ENCODE measurements at places on chromosomes 2 and 18.

DNA sequence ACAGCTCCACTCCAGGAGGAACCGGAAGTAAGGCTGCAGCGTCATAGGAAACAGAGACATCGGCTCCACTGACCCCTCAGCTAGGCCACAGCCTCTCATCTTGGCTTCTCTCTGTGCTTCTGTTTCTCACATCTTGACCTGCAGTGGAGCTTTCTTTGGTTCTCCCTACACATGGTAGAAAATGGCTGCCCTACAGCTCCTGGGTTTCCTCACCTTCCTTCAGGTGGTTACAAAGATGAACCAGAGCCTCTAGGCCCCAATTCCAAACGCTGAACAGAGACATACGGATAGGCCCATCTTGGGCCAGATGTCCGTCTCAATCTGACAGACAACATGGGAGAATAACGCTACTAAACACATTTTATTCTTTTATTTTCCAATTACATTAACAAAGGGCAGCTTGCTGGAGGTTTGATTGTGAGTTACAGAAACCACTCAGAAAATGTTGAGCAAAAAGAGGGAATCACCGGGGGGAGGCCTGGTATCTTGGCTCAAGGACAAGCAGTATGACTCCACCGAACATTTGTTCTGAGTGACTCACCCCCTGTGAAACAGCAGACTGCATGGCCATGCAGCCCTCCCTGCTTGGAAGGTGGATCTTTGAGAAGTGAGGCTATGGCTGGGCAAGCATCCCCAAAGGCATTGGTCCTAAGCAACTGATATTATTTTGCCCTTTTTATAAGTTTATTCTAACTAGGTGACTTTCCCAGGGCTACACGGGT is 303.5 kb downstream of the CDCA7 start:
- DNase-seq: no peak

GRCh38 chr2:88818381-88818780 is 126.9 kb downstream of the RPIA start:
- DNase-seq: no peak

DNA sequence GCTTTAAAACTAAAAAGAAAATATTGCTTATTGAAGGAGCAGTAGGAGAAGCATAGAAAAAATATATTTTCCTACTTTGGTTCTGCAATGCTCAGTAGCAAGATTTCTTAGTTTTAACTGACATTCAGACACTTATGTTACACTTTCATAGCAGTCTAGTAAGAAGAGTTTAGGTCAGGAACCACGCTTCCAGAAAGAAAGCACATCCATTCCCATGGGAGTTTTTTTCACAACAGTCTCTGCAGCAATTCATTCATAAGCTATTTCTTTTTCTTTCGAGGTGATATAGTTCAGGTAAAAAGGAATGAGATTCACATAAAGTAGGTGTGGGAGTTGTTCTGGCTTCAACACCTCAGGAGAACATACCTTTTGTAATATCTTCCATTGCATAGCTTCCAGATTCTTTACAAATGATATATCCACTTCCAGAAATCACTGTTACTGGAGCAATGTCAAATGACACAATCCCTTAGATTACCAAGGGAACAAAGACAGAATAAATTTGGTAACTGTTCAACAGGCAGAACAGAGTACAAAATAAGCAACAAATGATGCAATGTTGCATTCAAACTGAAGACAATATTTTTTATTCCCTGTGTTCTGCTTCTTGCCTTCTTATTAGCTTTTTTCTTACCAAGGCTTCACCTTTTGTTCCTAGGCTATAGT is 95.2 kb upstream of the GULP1 start:
- DNase-seq: no peak

DNA sequence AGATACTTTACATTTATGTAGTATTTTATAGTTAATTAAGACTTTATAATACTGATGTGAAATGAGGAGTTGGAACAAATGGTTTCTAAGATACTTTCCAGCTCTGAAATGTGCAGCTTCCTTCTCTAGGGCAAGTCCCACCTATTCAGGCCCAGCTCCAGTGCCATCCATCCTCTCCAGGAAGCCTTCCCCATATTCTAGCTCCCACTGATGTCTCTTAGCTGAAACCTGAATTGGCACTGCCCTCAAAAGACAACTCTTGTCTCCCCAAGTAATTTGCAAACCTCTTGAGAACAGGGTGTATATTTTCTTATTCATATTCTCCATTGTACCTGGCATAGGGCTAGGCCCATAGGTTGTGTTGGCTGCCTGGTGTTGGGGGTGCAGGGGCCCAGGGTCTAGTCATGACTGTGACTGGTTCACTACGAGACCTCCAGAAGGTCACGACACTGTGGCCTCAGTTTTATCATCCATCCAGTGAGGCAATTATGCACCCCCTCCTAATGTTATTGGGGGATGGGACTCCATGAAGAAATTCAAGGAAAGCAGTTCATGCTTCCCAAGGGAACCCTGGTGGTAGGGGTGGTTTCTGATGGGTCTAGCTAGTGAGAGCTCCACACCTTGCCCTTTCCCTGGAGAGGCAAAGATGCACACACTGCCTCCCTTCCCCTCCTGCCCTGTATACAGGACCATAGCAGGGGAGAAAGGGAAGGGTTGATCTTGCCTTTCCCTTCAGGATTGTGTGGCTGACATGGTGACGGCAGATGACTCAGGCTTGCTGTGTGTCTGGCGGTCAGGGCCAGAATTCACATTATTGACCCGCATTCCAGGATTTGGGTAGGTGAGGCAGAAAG is 2.8 kb downstream of the WDR54 start:
- DNase-seq: no peak

DNA sequence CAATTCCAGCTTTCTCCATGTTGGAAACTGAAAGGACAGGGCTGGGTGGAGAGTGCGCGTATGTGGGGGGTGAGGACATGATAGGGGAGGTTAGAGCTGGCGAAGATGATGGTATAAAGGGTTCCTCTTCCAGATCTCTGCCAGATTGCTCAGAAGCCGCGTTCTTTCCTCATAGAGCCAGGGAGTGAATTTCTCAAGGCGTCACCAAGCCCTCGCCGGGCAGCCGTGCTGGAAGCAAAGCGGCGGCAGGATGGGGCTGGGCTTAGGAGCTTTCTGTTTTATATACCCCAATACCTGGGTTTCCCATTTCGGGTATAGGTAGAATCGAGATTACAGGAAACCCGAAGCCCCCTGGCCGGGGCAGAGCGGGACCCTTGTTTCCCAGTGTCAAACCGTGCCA is 43.8 kb downstream of the DDX18 start:
- DNase-seq: no peak

DNA sequence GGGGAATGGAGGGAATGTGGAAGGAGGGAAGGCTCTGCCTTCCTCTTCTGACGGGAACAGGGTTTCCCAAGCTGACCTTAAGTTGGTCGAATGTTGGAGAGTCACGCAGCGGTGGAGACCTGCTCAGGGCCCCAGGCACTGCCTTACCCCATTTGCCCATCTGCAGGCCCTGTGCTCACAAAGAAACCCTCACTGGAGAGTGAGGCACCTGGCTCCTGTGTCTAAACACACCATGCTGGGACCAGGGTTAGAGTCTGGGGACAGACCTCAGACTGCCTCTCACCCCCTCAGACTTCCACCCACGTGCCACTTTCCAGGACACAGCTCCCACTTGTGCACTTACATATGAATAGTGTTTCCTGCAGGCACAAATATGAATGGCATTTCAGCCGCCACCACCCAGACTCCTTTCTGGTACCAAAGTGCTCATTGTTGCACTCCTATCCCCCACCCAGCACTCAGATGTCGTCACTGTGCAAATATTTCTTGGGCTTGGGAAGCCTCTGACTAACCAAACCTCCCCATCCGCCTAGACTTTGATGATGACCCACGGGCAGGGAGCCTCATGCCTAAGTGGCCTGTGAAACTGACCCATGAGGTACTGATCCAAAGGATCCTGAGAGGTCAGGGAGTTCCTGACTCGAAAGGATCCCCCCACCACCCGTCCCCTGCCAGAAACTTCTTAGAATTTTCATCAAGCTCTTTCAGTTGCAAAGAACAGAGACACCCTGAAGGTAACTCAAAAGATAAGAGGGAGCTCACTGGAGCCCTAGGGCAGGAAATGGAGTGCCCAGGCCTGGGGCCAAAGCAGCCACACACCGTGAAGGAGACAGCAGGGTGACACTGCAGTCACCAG is 78.3 kb downstream of the STPG4 start:
- DNase-seq: no peak

DNA sequence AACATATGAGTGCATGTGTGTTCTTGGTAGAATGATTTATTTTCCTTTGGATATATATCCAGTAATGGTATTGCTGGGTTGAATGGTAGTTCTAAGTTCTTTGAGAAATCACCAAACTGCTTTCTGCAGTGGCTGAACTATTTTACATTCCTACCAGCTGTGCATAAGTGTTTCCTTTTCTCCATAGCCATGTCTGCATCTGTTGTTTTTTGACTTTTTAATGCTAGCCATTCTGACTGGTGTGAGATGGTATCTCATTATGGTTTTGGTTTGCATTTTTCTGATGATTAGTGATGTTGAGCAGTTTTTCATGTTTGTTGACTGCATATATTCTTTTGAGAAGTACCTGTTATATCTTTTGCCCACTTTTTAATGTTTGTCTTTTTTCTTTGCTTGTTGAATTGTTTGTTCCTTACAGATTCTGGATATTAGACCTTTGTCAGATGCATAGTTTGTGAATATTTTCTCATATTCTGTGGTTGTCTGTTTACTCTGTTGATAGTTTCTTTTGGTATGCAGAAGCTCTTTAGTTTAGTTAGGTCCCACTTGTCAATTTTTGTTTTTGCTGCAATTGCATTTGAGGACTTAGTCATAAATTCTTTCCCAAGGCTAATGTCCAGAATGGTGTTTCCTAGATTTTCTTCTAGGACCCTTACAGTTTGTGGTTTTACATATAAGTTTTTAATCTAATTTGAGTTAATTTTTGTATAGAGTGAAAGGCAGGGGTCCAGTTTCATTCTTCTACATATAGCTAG is 17.6 kb upstream of the KCNE4 start:
- no peak for DNase-seq

DNA sequence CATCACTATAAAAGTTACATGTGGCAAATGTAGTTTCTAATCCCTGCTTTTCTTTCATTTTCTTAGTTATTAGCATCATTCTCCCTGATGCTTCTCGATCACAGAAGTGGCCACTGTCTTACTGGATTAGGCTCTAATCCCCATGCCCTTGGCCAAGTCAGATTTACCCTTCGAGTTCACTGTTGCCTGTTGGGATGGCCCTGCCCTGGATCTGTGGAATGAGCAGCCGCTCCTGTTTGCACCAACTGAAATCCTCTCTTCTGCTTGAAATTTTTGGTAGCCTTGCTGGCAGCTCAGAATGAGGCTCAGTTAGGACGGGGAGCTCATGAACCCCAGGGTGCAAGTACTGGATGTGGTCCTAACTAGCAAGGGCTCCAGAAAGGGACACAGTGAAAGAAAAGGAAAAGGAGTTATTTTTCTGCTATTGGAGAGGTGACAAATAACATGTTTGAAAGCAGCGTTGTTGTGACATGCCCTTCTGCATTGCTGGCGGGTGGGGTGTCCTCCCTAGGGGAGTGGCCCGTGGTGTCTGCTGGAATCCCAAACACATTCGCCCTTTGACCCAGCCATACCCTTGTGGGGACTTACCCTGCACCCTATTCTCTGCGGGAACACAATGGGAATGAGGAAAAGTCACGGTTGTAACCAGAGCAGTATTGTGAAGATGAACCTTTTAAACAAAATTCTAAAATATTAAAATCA is 34.5 kb downstream of the RBFA start:
- DNase-seq: no peak

DNA sequence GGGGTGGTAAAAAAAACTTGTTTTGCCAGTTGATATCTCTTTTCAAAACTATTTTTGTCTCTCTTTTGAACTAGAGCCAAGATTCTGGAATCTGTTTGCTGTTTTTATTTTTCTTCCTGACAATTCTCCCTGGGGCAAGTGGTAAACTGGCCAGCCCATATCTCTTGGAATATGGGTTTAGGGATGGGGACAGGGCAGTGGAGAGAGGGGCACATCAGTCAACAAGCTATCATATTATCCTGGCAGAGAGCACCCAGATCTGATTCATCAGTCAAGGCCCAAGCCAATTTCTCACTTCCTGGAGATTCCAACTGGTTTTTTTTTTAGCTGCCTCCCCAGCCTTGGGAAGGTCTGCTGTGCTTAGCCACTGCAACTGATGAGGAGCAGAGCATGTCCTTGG is 52.3 kb downstream of the ARHGAP28 start:
- no peak for DNase-seq

GRCh38 chr2:33516456-33516995 is 40.1 kb downstream of the RASGRP3 start:
- no peak for DNase-seq

- no peak for DNase-seq
These were observed 72.3 kb downstream of the RTP5 start for GRCh38 chr2:241941691-241942301.

DNA sequence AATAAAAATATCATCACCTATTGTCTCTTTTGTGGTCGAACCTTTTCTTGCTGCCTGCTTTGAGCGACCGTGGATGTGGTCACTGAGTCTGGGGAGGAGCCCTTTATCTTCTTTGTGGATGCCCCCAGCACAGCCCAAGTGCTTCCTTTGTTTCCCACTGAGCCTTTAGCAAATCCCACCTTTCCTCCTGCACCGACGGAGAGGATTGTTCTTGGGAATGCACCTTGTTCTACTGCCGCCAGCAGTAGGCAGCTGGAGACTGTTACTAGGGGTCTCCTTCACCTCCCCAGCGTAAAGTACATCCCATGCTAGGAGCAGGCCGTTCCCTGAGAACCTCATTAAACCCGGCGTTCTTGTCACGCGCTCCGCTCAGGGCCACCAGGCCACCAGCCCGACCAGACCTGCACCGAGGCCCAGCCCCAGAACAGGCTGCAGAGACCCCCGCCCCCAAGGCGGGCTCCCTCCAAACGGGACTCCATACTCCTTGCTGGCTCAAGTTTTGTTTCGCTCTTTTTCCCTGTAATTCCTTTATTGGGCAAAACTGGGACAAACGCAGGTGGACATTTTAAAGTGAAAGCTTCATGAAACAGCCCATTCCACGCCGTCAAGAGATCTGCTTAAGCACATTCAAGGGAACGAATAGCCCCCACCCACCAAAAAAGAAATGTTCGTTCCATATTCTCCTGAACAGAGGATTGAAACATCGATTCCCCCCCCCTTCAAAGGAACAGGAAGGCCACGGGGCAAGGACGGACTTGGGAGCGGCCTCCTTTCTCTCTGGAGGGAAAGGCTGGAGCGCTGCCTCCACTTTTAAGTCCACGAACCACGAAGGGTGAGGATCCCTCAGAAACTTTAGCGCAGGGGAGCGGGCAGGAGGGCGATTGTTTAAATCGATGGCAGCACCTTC is 1.1 kb upstream of the MAT2A start:
- peak; percentile 40 for DNase-seq

DNA sequence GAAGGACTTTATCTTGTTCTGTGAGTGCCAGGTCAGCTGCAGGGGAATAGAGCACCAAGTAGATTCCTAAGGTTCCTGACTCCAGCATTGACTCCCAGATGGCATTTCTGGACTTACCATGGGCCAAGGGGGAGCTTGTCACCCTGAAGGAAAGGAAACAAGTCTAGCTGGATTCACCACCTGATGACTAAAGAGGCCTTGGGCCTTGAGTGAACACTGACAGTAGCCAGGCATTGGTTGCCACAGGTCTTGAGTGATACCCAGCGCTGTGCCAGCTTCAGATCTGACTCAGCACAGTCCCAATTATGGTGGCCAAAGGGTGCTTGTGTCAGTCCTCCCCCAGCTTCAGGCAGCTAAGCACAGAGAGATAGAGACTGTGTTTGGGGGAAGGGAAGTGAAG is 40.1 kb upstream of the CAPN13 start:
- DNase-seq: no peak
